Aorta (tissue), 5 donors: ENCODE measurements at places on chromosomes 1 and 21.
A peak's percentile ranks its signal among the peaks of the same experiment; 100 is the strongest.

- H3K27ac ChIP-seq, result no peak overlapping the region
- H3K4me3 ChIP-seq, result no peak overlapping the region
- no peaks in the 10 kb centered on the region for H3K36me3 ChIP-seq
- H3K4me1 ChIP-seq, result peaks cover 2% of the 10 kb centered on the region
Measured at GRCh38 chr1:54314696-54315095, 91.5 kb downstream of the SSBP3 start.

DNA sequence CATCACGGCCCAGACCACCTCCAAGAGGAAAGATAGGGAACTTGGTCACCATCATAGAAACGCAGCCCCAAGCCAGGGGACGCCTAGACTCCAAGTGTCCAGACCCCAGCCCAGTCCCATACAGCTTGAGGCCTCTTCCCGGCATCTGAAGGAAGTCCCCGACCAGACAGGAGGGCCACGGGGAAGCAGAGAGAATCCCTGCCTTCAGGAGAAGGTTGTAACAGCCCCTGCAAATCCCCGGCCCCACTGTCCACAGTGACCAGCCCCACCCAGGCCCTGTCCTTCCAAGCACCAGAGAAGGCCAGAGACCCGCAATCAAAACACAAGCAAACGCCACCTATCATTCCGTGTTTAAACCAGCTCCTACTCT, 1.7 kb downstream of the SLC19A1 start:
- H3K27me3 ChIP-seq, result no peaks in the 10 kb centered on the region
- no peaks in the 10 kb centered on the region for H3K36me3 ChIP-seq
- peak; percentile 70 for DNase-seq

DNA sequence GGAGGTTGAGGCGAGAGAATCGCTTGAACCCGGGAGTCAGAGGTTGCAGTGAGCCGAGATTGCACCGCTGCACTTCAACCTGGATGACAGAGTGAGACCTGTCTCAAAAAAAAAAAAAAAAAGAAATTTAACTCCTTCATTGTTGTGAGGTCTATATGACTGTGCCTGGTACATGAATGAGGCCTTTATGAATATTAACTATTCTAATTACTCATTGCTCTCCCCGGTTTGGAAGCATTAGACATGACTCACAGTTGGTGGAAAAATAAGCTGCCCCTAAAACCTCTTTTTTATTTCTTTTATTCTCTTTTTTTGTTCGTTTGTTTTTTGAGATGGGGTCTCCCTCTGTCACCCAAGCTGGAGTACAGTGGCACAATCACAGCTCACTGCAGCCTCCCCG, 3.3 kb downstream of the NPPB start:
- no peak overlapping the region for H3K27ac ChIP-seq
- no peaks in the 10 kb centered on the region for H3K4me1 ChIP-seq
- H3K36me3 ChIP-seq, result no peaks in the 10 kb centered on the region

GRCh38 chr21:28310171-28310685, 682.4 kb downstream of the LTN1 start:
- no peaks in the 10 kb centered on the region for H3K27me3 ChIP-seq
- H3K4me1 ChIP-seq, result peaks cover 3% of the 10 kb centered on the region
- DNase-seq, result no peak
- no peaks in the 10 kb centered on the region for H3K36me3 ChIP-seq

- no peaks in the 10 kb centered on the region for H3K36me3 ChIP-seq
- H3K4me3 ChIP-seq, result no peak overlapping the region
Measured at GRCh38 chr1:3466366-3467075, 12.1 kb downstream of the ARHGEF16 start.

DNA sequence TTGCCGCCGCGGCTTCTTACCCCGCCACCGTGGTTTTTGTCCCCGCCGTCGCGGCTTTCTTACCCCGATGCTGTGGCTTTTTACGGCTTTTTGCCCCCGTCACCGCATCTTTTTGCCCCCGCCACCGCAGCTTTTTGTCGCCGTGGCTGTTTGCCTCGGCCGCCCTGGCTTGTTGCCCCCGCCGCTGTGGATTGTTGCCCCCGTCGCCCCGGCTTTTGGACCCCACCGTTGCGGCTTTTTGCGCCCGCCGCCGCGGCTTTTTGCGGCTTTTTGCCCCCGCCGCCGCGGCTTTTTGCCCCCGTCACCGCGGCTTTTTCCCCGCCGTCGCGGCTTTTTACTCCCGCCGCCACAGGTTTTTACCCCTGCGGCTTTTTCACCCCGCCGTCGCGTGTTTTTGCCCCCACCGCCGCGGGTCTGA, 3934.3 kb downstream of the SRGAP2C start:
- no peak for DNase-seq
- H3K36me3 ChIP-seq, result no peaks in the 10 kb centered on the region
- H3K27me3 ChIP-seq, result no peaks in the 10 kb centered on the region
- H3K27ac ChIP-seq, result no peak overlapping the region

- H3K27me3 ChIP-seq, result no peaks in the 10 kb centered on the region
- H3K27ac ChIP-seq, result no peak within 1 kb of the TSS
- H3K4me1 ChIP-seq, result no peaks in the 10 kb centered on the region
- no peaks in the 10 kb centered on the region for H3K36me3 ChIP-seq
- no peak within 1 kb of the TSS for H3K4me3 ChIP-seq
Measured at GRCh38 chr1:192158181-192158580, at the start of gene RGS18. Gene RGS18 (plus strand): TSS chr1:192158462. CDS start chr1:192158638, 176 bp downstream.
